CD4-positive, alpha-beta T cell treated with Interleukin-6 at 100 ng/mL for 8 hours (primary cell): ENCODE measurements at places on chromosomes 6 and 20.

GRCh38 chr6:26116267-26116666 is 29.0 kb downstream of the HFE start:
- DNase-seq: no peak

DNA sequence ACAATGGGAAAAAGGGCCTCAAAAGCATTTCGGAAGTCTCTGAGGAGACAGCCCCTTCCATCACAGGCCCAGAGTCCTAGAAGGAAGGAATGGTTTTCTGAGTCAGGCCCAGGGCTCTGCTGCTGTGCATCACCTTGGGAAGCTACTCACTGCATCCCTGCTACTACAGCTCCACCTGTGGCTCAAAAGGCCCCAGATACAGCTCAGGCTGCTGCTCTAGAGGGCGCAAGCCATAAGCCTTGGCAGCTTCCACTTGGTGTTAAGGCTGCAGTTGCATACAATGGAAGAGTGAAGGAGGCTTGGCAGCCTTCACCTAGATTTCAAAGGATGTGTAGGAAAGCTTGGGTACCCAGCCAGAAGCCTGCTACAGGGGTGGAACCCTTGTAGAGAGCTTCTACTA is 54.8 kb downstream of the MEI4 start:
- DNase-seq: no peak

GRCh38 chr20:51598556-51598955 is 56.0 kb upstream of the NFATC2 start:
- no peak for DNase-seq

DNA sequence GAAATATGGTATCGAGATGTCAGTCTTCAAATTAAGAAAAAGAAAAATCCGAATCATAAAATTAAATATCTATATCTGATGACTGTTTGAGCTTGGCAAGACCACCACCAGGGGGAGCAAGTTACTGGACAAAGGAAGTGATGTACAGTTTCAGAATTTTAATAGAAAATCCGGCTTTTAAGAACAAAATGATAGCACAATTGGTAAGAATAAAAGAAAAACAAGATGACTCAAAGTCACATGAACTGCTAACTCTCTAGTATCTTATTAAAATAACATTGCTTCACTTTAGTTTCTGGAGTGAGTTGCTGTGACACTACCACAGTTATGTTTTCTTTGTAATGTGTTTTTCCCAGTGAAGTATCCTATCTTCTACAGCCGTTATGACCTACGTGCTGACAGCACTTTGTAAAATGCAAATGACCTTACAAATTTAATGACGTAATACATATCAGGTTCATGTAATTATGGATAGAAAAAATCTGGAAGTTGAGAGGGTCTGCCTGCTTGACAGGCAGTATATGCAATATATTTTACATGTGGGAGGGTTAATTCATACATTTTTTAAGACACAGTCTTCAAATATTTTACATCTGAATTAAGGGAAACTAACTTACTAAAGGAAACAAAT is 405.3 kb upstream of the HS3ST5 start:
- no peak for DNase-seq

DNA sequence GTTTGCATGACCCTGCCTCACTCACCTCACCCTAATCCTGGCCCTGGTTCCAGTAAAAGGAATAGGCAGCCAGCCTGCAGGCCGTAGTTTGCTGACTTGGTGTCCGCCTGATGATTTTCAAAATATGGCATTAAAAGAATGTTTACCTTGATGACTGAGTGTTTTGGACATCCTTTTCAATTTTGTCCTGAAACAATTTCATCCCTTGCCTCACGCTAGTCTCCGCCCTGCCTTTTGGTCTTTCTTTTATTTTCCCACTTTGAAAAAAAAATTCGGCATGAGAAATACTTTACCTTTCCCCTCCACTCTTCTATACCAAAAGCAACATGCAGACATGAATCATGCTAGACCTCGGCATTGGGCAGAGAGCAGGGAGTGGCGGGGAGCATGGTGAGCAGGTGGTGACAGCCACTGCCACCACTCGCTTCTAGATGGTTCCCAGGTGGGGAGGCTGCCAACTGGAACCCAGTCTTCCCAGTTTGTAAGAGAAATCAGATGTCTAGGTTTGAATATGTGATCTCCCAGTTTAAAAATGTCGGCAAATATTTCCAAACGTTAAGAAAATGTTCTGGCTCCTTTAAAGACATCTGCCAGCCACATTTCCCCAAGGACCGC is 9.4 kb downstream of the CD40 start:
- DNase-seq: no peak

DNA sequence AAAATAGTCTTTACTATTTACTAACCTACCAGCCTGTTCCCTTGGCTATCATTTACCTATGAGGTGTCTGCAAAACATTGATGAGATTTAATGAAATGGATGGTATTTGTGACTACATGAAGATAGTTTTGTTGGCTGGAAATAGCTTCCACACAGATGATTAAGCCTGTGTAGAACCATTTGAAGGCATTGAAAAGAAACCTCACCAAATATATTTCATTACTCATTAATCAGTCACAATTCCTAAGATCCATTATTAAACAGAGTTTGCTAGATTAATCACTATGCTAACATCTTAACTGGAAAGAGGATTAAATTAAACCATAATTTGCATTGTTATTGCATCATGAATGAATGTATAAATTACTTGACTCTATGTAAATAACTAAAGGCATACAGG is 560.3 kb downstream of the BMP2 start:
- DNase-seq: no peak

DNA sequence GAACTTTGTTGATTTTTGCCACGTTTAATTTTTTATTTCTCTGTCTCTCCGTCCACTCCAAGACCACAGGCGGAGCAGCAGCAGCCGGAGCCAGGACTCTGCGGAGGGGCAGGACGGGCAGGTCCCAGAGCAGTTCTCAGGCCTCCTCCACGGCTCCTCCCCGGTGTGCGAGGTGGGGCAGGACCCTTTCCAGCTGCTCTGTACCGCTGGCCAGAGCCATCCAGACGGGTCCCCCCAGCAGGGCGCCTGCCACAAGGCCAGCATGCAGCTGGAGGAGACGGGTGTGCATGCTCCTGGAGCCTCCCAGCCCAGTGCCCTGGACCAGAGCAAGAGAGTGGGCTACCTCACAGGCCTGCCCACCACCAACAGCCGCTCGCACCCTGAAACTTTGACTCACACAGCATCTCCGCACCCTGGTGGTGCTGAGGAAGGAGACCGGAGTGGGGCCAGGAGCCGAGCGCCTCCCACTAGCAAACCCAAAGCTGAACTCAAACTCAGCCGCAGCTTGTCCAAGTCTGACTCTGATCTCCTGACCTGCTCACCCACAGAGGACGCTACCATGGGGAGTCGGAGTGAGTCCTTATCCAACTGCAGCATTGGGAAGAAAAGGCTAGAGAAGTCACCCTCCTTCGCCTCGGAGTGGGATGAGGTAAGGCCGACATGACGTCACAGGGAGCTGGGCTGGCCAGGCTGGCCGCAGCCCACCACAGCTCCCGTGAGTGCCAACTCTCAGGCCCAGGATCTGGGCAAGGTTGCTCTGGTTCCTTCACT is 123.5 kb downstream of the TCP11 start:
- DNase-seq: no peak

GRCh38 chr20:47541355-47541922 is 39.8 kb downstream of the NCOA3 start:
- DNase-seq: no peak

- DNase-seq: no peak
These were observed 107.2 kb upstream of the GGTLC1 start for GRCh38 chr20:24095756-24096155.

- no peak for DNase-seq
These were observed 230.8 kb downstream of the EYA2 start for GRCh38 chr20:47125508-47125757.

DNA sequence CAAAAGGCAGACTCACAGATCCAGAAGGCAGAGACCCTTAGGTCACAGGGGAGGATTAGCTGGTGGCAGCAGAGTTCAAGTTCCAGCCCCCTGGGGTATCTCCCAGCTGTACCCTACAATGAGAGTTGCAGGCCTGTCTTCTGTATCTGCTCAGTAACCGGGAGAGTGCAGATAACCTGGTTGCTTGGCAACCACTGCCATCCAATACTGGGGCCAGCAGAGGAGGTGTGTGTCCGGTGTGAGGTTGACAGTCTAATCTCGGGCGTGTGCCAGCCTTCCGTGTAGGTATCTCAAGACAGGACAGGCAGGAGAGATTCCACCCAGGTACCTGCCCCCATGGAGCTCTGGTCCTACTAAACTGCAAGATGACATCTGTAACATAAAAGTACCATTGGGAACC is 56.6 kb upstream of the TBC1D7 start:
- no peak for DNase-seq

DNA sequence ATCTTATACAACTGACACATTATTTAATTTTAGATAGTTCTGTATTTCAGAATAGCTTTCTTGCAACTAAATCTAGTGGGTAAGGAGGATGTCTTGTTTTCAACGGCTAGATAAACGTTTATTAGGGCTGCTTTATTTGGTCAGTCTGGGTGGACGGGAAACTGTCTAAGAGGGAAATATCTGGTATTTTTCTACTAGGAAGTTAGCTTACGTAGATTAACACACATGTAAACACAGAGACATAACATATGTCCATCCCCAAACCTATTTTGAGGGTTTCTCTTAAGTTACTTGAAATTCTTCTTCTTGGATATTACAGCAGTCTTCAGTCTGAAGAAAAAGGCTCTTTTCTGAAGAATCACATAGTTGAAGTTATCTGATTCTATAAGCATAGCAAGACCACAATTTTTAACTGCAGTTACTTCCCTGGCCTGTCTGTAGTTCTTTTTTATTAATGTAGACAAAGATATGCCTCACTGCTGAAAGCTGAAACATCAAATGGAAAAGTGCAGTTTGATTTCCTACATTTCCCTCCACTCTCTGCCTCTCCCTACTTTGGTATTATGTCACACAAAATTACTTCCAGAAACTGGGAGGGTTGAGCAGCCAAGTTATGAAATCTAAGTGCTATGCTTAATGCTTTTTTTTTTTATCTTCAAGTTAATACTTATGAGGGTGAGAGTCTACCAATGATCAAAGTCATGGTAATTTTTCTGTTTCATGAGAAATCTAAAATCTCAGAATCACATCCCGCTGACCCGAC is 37.4 kb downstream of the PLAGL1 start:
- DNase-seq: no peak

- no peak for DNase-seq
These were observed 158.3 kb downstream of the BMP2 start for GRCh38 chr20:6925744-6926278.

DNA sequence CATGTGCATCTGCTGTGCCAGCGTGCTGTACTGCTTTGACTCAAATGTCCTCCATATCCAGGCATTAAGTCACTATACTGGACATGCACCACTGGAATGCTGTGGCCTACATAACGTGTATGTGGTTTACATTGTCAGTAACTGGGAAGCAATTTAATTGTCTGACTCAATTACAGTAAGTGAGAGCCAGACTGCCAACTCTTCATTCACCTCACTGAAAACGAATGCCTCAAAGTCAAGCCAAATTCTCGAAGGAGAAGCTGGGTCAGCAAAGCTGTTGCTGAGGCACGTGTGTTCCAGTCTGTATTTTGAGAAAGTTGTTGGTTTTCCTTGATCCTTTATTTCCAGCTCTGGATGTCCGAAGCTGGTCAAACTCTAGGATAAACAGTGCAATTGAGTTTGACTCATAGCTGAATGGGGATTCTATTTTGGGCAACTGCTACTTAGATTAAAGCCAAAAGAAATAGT is 534.3 kb downstream of the COL12A1 start:
- no peak for DNase-seq

- no peak for DNase-seq
These were observed 474.9 kb upstream of the GJE1 start for GRCh38 chr6:141657812-141658211.

DNA sequence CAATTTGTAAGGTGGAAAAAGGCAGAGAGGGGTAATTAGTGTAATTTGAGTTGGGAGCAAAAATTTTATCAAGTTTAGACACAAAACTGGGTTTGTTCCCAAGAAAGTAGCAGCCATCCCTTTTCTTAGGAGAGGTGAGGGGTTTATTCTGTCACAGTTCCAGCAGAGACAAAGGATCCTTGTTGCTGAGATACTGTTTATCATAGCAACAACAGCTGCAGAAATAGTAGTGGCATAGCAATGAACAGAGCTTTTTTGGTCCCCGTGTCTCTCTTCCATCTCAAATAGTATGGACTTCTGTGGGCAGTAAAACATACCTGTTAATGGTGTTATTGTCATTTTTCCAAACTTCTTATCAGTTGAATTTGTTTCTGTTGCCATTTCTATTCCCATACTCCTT is 23.9 kb downstream of the ZKSCAN8 start:
- DNase-seq: no peak

GRCh38 chr20:47775039-47775438 is 10.2 kb downstream of the SULF2 start:
- DNase-seq: no peak

DNA sequence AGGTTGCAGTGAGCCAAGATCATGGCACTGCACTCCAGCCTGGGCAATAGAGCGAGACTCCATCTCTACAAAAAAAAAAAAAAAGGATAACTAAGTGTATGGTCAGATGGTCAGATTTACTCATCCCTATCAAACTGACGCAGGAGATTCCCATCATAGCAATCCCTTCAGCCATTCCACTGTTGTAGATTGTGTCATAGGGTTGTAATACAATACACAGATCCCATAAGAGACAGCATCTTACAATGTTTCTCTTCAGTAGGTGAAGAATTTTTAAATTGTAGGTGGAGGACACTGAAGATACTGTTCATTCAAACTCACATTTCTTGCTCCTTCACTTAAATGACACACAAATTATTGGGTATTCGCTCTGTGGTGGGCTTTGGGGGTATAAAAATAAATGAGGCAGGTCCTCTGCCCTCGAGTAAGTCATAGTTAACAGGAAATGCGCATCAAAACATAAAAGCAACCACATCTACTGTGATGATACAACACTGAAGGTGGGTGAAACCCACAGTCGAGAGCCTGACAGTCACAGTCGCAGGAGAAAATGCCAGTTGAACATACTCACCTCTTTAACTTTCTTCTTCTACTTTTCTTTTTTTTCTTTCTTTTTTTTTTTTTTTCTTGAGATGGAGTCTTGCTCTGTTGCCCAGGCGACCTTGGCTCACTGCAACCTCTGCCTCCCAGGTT is 205.5 kb downstream of the ZNF217 start:
- DNase-seq: peak; percentile 50

GRCh38 chr20:528923-529604 is 14.5 kb downstream of the CSNK2A1 start:
- no peak for DNase-seq

- no peak for DNase-seq
These were observed 11.7 kb upstream of the SIRPG start for GRCh38 chr20:1669304-1669703.
